ENCODE measurements at places on chromosomes 1 and 21. TPM values are rescaled to one million over a fixed set of nuclear protein-coding genes. Genes with fewer than 3 reads are reported as not detected.

The PDZK1IP1 gene
- total RNA-seq = 107 TPM

The NCF2 gene
- total RNA-seq = 7.0 TPM

The TESK2 gene
- 8.4 TPM for total RNA-seq

The NUP210L gene
- total RNA-seq = not detected

The LCE3D gene
- not detected for total RNA-seq

The RCSD1 gene
- 8.6 TPM for total RNA-seq

DNA sequence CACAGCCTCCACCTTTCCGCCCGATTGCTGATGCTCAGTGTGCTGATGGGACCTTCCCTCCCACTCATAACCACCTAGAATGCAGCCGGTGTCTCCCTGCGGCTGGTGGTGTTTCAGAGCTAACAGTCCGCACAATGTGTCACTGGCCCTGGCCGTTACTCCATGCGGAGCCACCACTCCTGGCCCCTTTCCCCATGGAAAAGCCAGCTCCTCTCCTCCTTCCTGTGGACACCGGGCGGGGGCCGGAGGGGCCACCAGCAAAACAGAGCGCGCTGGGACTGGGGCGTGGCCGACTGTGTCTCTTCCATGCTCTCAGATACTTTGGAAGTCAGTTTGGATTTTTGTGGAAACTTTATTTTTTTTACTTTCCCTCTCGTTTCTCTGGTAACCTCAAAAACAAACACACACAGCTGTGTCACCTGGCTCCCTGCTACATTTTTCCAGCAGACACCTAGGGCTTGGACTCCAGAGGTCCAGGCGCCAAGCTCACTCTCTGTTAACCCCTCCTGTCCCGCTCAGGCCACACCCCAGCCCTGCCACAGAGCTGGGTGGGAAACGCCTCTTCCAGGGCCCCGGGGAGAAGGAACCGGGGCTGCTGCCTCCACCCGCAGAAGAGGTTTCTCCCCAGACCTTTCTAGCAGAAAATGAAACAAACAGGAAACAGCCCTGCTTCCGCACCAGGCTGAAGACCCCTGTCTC is 32.5 kb upstream of the COL6A2 start:
- no peak for DNase-seq

GRCh38 chr1:2470290-2471158 is 5.6 kb upstream of the PLCH2 start:
- DNase-seq = no peak

DNA sequence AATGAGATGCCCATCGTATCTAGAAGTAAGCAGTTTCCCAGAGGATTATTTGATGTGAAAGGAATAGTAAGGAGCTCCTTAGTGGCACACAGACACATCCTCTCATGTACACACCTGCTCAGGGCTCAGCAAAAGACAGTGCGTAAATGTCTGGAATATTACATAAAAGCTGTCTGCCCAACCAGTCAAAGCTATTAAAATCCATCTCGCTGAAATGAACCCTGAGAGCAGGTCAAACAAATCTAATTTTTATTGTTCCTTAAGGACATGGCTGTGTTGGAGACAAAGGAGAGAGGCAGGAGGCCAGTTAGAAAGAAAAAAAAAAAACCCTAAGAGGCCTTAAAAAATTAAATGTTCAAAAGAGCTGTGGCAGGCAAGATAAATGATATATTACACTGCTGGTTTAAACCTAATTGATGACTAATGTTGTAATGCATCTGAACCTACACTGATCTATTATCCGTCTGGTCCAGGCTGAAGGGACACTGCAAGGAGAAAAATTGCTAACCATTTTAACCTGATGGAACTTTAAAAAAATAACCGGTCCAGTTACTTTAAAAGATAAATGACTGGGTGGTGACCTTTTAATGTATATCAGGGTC is 58.5 kb upstream of the FGGY start:
- no peak for DNase-seq

- DNase-seq = no peak
Measured at GRCh38 chr1:200379432-200379757, 30.4 kb downstream of the ZNF281 start.

- no peak for DNase-seq
Measured at GRCh38 chr1:67285780-67286488, 21.7 kb upstream of the IL12RB2 start.

GRCh38 chr1:168246506-168246905 is 20.7 kb downstream of the SFT2D2 start:
- no peak for DNase-seq

GRCh38 chr1:243963571-243963970 is 87.5 kb upstream of the ZBTB18 start:
- no peak for DNase-seq

DNA sequence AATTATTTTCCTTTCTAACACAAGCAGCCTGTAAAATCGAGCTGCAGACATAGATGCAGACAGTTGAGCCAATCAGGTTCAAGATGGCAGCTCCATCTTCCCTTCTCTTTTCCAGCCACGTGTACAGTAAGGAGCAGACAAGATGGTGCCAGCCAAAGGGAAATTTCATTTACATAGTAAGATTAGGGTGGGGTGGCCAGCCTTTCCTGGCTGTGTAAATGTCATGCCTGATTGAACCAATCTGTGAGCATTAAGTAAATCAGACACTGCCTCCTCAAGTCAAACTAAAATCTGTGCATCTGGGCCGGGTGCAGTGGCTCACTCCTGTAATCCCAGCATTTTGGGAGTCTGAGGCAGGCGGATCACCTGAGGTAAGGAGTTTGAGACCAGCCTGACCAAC is 60.2 kb downstream of the TBCE start:
- DNase-seq = no peak

DNA sequence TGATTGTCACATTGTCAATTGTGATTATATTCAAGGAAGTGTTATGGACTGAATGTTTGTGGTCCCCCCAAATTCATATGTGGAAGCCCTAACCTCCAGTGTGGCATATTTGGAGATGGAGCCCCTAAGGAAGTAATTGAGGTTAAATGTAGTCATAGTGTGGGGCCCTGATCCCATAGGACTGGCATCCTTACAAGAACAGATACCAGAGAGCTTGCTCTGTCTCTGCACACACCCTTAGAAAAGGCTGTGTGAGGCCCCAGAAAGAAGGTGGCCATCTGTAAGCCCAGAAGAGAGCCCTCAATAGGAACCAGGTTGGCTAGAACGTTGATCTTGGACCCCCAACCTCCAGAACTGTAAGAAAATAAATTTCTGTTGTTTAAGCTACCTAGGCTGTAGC is 28.1 kb downstream of the VANGL1 start:
- DNase-seq = no peak

DNA sequence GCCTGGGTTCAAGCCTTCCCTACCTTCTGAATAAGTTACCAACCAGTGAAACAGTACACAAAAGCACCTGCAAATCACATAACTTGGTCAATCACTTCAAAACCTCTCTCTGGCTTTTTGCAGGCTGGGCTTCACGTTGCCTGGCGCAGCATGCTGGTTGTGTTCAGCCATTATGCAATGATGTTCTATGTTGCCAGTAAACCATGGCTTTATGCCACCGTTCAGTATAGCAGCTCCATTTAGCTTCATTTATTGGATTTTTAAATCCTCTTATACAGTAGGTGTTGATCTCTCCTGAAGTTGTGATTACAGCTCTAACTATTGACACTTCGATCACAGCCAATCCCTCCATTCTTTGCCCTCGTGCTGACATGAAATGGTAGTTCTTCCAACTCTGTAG is 233.6 kb upstream of the PTBP2 start:
- DNase-seq = no peak

DNA sequence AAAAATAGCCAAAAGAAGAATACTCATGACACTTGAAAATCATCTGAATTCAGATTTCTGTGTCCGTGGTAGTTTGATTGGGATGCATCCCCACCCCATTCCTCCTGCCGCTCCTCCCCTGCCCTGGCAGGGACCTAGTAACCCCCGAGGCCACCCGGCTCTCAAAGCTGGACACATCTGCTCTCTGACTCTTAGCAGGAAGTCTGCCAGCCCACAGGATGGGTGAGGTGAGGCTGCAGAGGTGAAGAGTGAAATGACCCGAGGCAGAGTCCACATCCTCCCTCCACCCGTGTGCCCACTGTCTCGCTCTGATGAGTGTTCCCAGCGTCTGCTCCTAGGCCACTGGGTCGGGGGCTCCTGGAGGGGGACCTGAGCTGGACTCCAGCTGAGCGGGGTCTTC is 308.5 kb upstream of the VAMP3 start:
- DNase-seq = no peak

GRCh38 chr1:50193002-50193401 is 84.3 kb downstream of the ELAVL4 start:
- DNase-seq = no peak

Measured in left colon (tissue), 2 donors.